Vein endothelial cell (primary cell): ENCODE measurements at places on chromosomes 3 and 15. TPM values are rescaled to one million over a fixed set of nuclear protein-coding genes. Genes with fewer than 3 reads are reported as not detected.

DPPA2 gene
- not detected in 2 replicates for total RNA-seq

COL7A1 gene
- total RNA-seq: under 0.01 and 0.19 TPM in 2 replicates

IGF1R gene
- 53.5 and 54.5 TPM in 2 replicates for total RNA-seq

GOLGA8R gene
- 0.57 and 2.3 TPM in 2 replicates for total RNA-seq

TMC3 gene
- total RNA-seq: not detected in 2 replicates
